ENCODE measurements at places on chromosomes 4 and X.

DNA sequence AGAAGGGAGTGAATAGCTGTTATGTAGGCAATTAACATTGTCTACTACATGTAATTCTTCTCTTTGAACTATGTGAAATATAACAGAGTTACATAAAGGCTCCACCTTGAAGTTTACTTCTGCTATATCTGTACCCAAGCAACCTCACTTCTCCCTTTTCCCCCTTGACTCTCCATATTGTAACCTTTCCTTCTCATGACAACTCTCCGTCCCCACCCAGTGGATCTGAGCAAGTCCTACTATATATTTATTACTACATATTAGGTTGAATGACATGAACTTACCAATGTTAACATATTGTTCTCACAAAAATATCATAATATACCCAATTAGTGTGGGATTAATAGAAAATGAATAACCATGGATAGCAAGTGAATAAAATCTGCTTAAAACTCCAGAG, 93.2 kb upstream of the ATP8A1 start:
- peak; percentile 11 for DNase-seq

GRCh38 chr4:12507868-12508481, 976.2 kb downstream of the RAB28 start:
- no peak for DNase-seq

- no peak for DNase-seq
Observed at GRCh38 chr4:86450861-86451260, 91.0 kb upstream of the MAPK10 start.

DNA sequence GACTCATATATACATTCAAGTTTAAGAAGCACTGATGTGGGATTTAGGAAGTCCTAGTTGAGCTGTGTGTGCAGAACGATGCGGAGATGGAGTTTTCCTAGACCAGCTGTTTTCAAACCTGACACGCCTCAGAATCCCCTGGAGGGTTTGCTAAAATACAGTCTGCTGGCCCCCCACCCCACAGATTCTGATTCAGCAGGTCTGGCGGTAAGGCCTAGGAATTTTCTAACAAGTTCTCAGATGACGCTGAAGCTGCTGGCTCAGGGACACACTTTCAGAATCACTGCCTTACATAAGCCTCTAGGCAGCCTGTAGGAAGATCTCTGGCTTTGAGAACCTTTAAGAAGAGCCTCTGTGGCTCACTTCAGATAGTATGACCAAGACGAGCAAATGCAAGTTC, 73.1 kb downstream of the PHEX start:
- DNase-seq: no peak

DNA sequence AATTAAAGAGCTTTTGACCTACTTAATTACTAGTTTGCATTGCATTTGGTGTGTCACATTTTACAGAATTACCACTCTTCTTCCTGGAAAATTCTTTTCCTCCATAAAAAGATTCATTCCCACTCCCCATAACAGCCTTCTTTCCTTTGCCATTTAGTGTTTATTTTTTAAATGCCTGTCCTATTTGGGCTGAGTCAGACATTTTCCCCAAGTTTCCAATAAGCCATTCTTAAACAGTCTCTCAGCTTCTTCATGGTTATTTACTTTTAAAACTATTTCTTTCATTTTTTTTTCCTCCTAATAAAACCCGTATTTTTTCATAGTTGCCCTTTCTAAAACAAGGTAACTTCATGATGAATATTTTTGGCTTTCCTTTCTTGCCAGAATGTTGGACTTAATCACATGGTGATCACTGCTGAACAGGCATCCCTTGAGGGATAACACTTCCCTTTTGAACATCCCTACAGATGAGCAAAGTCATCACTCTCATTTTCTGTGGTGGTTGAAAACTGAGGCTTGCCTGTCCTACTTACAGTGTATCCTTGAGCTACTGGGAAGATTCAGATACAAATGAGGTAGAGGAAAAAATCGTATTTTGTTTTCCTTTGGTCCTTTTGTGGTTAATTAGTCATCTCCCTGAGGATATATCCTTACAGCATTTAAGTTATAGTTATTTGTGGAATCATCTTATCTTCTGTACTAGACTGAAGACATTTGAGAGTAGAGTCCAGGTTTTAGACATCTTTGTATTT, 520.5 kb upstream of the NR3C2 start:
- DNase-seq: no peak

DNA sequence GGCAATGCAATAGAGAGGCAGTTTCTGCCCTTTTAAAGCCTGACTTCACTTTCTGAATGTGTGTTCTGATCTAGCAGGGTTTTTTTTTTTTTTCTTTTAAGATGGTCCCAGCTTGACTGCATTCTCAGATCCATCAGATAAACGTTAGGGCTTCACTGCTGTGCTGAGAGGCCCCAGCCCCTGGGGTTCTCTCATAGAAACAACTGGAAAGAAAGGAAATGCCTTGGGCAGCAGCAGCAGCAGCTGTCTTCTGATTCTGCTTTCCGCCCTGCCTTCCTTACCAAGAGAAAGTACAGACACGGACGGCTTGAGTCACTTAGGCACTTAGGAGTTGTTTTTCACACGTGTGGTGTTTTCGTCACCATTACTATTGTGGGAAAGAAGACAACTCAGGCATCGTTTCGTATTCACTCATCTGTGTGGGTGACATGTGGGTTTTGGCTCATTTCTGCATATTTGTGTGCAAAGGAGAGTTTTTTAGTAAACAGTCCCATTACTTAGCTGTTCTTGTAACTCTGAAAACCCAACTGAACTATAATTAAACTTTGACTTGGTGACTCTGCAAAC, 172.0 kb downstream of the PTTG2 start:
- peak; percentile 69 for DNase-seq

DNA sequence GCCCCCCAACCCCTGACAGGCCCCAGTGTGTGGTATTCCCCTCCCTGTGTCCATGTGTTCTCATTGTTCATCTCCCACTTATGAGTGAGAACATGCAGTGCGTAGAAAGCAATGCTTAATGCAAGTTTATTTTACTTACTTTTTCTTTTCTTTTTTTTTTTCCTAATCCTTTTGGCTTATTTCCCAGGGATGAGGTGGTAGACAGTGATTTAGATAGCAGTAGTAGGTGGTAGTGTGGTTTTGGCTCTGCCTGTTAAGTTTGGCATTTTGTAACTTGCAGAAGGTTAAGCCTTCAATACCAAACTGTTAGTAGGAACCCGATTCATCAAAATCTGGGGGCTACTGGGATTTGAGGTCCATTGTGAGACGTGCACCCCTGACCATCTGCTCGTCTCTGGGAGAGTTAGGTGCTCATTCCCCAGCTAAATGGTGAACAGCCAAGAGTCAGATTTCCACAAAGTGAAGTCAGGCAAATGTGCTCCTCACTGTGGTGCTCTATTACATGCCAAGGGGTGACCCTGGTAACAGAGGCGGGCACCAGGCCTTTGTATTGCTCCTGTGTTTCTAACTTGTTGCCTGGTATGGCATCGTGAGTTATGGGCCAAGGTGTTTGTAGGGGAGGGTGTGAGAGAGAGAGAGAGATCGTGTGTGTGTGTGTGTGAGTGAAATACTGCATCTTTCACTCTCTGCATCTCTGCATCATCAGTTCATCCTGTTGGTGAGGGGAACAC, 70.3 kb downstream of the PHOX2B start:
- DNase-seq: no peak

- DNase-seq: no peak
Observed at GRCh38 chrX:79080141-79080540, 64.3 kb upstream of the GPR174 start.

DNA sequence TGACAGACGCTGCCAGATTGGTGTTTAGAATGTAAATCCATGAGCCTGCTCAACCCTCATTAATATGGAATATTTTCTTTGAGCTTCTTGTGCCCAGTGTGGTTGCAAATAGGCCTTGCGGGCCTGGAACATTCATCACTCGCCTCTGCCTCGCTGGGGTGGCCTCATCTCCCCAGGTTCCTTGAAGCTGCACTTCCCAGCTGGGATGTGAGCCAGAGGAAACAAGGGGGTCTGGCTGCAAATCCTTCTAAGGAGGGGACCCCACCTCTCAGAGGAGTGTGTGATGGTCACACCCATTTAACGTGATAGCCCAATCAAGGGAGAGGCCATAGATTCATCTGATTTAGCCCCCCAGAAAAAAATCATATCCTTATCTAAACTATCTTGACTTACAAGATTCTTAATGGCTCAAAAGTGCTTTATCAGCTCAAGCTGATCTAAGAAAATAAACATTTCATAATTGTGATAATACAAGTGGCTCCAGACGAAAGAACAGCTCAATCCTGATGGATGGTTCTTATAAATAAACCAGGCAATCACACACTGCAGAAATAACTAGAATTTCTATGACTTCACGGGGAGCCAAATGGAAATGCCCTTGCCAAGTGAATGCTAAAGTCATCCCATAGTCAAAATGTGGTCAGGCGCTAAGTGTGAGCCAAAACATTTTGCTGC, 189.9 kb downstream of the PTTG2 start:
- no peak for DNase-seq

- DNase-seq: no peak
Observed at GRCh38 chr4:107125496-107125895, 89.4 kb upstream of the DKK2 start.

DNA sequence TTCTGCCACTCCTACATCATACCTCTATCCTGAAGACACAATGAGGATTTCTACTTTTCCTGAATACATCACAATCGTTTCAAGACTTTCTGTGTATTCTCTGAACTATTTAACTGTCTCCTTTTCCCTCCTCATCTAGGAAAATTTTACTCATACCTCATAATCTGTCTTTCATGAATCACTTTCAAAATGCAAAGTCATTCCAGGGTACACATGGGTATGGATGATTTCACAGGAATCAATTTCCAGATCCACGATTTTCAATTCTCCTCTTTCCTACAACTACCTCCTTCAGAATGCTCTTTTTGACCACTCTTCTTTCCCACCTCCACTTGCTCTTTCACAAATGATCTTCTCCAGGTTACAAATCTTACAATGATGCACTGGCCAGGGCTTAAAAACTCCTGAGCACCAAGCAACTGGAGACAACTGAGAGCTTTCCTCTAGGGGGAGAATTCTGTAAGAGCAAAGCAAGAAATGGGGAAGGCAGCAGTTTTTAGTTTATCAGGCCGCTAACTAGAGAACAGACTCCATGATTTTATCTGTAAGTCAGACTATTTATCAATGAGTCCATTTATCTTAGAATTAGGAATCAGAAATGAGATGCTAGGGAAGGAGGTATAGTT, 116.4 kb downstream of the PPP3CA start:
- DNase-seq: no peak

DNA sequence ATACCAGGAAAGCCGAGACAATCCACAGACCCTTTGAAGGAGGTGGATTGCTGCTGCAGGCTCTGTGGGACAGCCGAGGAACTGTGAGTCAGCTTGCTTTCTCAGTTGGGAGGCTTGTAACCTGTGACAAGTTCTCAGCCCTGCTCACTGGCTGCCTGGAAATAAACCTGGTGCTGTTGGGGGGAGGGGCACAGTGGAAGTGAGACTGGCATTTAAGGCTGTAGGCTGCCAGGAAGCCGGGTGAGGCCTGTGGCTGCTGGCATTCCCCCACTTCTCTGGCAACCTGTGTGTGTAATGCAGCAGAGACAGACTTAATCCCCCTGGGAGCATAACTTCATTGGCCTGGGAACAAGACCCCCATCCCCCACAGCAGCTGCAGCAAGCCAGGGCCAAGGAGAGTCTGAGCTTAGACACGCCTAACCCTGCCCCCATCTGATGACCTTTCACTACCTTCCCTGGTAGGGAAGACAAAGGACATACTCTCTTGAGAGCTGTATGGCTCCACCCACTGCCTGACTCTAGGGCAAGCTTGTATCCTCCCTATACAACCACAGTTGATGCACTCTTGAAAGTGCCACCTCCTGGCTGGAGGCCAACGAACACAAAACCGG, 64.1 kb downstream of the ALPK1 start:
- peak; percentile 43 for DNase-seq

Data from heart left ventricle (tissue), 16 donors.